ENCODE measurements at places on chromosomes 13 and 19.
A peak's percentile ranks its signal among the peaks of the same experiment; 100 is the strongest.

DNA sequence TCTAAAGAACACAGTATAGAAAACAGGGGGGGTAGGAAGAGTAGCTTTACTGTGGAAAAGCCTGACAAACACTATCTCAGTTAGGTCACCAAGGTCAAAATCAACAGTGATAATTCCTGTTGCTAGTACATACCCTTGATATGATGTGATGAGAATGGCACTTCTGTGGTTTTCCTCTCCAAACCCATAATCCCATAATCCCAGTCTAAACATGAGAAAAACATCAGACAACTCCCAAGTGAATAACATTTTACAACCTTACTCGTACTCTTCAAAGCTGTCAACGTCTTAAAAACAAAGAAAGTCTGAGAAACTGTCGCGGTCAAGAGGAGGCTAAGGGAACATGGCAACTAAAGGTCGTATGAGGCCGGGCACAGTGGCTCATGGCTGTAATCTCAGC is 137.6 kb downstream of the FOXO1 start:
- DNase-seq = no peak

DNA sequence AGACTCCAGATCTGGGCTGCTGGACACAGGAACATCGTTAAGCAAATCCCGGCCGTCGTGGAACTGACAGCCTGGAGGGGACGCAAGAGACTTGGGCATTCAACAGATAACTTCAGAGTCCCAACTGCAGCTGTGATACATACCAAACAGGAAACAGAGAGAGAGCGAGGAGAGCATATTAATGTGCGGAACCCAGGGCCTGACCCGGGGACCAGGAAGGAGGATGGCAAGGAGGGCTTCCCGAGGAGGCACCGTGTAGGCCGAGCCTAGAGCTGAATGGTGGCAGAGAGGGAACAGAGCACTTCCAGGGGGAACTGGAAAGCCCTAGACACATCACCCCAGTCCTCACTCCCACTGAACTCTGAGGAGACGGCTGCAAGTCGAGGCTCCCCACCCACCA is 68.1 kb downstream of the SIPA1L3 start:
- DNase-seq = no peak

GRCh38 chr19:46480415-46480814 is 9.1 kb upstream of the PNMA8A start:
- no peak for DNase-seq

- DNase-seq = no peak
These were observed 748.5 kb upstream of the KLHL1 start for GRCh38 chr13:70856711-70857110.

- no peak for DNase-seq
These were observed 2.6 kb downstream of the CNN1 start for GRCh38 chr19:11541238-11541637.

DNA sequence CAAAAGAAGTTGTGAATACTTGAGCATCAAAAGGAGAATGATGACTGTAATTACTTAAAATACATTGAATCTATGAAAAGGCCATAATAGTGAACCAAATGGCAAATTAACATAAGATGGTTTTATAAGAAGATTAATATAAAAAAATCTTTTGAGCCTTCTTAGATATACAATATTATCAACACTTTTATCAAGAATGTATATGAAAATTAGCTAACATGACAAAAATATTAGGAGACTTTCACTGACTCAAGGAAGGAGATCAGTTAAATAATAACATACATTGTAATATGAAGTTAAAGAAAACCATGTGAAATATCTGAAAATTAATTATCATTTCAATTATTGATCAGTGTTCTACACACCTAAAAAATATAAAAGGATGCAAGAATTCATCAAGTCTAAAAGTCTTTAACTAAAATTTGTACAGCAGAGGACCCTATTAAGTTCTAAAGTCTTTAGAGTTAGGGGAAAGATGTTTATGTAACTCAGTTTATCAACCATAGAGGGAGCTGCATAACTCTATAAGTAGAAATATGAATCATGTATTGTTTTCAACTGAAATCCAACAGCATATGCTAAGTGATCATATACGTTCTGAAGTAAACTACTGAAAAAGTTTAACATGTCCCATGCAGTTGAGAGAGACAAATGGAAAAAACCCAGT is 756.1 kb upstream of the MIR17HG start:
- DNase-seq = no peak

- no peak for DNase-seq
These were observed 55.2 kb downstream of the CEBPG start for GRCh38 chr19:33428627-33429125.

DNA sequence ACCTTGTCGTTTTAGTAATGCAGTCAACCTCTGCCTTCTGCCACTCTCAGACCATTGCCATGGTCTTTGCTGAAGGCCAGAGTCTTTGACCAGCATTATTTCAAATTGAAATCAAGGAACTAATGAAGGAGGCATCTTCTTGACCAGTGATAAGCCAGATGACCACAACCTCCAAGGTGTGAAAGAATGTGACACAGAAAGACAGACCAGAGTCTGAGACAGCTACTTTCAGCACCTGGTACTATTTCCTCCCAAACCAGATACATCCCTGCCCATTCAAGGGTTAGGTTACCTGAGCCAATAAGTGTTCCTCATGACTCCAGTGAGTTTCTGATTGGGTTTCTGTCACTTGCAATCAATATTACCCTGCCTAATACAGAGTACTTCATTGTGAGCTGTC is 20.3 kb upstream of the RNASEH2B start:
- DNase-seq = no peak

DNA sequence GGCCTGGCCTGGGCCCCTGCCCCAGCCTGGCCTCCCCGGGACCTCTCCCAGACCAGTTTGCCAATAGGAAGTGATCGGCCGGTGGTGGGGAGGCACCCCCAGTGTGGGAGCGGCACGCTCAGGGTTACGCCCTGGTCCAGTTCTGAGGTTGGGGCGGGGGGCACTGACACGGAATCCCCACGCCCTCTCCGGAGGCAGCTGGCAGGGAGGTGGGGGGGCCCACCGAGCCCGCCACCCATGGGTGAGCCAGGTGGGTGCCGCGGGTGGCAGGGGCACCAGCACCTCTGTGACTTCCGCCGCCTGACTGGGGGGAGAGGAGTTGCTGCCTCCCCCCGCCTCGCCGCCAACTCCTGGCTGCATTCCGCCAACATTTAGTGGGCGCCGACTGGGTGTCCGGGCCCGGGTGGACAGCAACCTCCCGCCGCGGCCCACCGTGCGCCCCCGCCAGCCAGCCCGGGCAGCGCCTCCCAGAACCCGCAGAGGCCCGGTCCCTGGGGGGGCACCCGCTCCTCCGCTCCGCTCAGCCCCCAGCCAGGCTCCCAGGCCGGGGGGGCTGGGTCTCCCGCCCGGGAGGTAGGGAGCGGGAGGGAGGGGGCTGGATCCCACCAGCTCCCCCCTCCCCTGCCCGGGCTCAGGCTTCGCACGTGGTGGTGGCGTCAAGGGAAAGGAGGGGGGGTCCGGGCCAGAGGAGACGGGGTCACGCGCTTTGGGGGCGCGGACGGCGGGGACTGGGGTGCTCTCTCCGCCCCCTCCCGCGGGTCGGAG is 2.0 kb downstream of the ZBTB7A start:
- no peak for DNase-seq

DNA sequence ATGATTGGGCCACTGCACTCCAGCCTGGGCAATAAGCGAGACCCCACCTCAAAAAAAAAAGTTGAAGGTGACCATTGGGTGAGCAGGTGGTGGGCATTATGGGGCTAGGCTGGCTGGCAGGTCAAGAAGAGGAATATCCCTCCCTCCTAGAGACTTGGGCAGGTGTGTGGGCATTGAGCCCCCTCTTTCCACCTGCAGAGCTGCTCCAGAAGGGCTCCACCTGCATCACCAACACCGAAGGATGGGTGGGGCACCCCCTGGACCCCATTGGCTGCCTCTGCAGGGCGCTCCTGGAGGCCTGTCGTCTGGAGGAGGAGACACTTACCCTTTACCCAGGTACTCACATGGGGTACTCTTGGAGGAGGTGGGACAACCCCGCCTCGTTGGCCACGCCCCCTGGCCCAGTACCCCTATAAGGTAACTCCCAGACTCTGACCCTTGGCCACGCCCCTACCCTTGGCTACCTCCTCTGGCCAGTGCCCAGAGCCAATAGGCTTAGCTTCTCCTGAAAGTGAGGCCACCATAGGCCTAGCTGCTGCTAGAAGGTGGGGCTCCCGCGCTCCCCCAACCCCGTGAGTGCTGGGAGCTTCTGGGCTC is 21.9 kb downstream of the ZSWIM4 start:
- no peak for DNase-seq

DNA sequence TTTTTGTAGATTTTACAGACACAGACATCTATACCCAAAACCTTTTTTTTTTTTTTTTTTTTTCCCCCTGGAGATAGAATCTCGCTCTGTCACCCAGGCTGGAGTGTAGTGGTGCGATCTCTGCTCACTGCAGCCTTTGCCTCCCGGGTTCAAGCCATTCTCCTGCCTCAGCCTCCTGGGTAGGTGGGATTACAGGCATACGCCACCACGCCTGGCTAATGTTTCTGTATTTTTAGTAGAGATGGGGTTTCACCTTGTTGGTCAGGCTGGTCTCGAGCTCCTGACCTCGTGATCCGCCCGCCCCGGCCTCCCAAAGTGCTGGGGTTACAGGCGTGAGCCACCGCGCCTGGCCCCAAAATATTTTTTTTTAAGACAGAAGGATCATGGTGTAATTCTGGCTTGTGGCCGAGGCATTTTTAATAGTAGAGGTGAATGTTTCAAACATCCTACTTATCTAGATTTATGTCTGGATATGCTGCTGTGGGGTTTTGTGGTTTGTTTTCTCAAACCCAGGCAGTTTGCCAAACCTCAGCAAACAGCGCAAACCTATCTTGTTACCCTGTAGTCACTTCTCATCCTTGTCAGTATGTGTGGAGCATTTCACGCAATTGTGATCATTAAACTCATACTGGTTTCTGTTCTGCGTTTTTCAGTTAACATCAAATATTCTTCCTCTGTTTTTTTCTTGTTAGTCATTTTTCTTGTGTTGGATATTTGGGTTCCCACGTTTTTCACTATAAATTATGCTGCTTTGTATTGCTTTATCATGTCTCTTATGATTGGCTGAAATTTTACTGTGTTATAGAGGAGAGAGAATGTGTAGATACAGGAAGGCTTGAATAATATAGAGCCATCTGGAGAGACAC is 36.2 kb upstream of the GARRE1 start:
- peak; percentile 87 for DNase-seq

Measured in HTR-8/SVneo (cell line).